ENCODE measurements at places on chromosomes 1 and 21. TPM values are rescaled to one million over a fixed set of nuclear protein-coding genes. Genes with fewer than 3 reads are reported as not detected.

The MYOG gene
- not detected for total RNA-seq

The CD1B gene
- not detected for total RNA-seq

The C1orf21 gene
- total RNA-seq, result 0.60 TPM

The WLS gene
- not detected for total RNA-seq

The SERTAD4 gene
- not detected for total RNA-seq

The FCER1G gene
- 27.7 TPM for total RNA-seq

The SLC30A10 gene
- not detected for total RNA-seq

The MATN1 gene
- 0.47 TPM for total RNA-seq

The TNFRSF9 gene
- 0.05 TPM for total RNA-seq

The CELSR2 gene
- total RNA-seq, result 6.8 TPM

The ADAMTS5 gene
- not detected for total RNA-seq

The PRSS38 gene
- total RNA-seq, result not detected

The RHBDL2 gene
- total RNA-seq, result not detected

The PTAFR gene
- total RNA-seq, result 1.1 TPM

The SPATA21 gene
- total RNA-seq, result not detected

The IFNAR1 gene
- 53.7 TPM for total RNA-seq

The SFN gene
- total RNA-seq, result 0.47 TPM

The KRTAP12-2 gene
- total RNA-seq, result not detected

The CLCNKA gene
- not detected for total RNA-seq

The OR6N1 gene
- not detected for total RNA-seq

The LCE1B gene
- total RNA-seq, result not detected

The TMOD4 gene
- 2.0 TPM for total RNA-seq

The BSND gene
- total RNA-seq, result not detected

The DUSP23 gene
- total RNA-seq, result 13.0 TPM

The ARHGAP29 gene
- not detected for total RNA-seq

The PTCH2 gene
- 1.6 TPM for total RNA-seq

The DDX59 gene
- 38.8 TPM for total RNA-seq

The REN gene
- total RNA-seq, result not detected

The CASZ1 gene
- 13.0 TPM for total RNA-seq

The LRRC38 gene
- not detected for total RNA-seq

The LAD1 gene
- not detected for total RNA-seq

The MROH7 gene
- 0.18 TPM for total RNA-seq

The AMY1B gene
- total RNA-seq, result not detected

The METTL13 gene
- 32.7 TPM for total RNA-seq

The CHRM3 gene
- total RNA-seq, result 0.34 TPM

The SIK1 gene
- total RNA-seq, result 5.5 TPM

The AGBL4 gene
- not detected for total RNA-seq

The MCOLN3 gene
- not detected for total RNA-seq

The SPTA1 gene
- not detected for total RNA-seq

The LPGAT1 gene
- total RNA-seq, result 15.7 TPM

The CFHR3 gene
- total RNA-seq, result not detected

The IL20 gene
- not detected for total RNA-seq

The OXCT2 gene
- not detected for total RNA-seq

The PLA2G2D gene
- not detected for total RNA-seq

The AMY1A gene
- not detected for total RNA-seq

The KMO gene
- total RNA-seq, result 0.57 TPM

The ITSN1 gene
- 3.1 TPM for total RNA-seq

The LRRC8B gene
- total RNA-seq, result 16.1 TPM

The LCE1E gene
- not detected for total RNA-seq

The ZNF692 gene
- total RNA-seq, result 69.6 TPM

The PRDM15 gene
- 20.6 TPM for total RNA-seq

The TNFRSF8 gene
- not detected for total RNA-seq

The CAPN8 gene
- not detected for total RNA-seq

The CD48 gene
- 272 TPM for total RNA-seq
